CD4-positive, alpha-beta T cell treated with Interleukin-4 for 4 hours (primary cell): ENCODE measurements at places on chromosomes 2 and 18.
A peak's percentile ranks its signal among the peaks of the same experiment; 100 is the strongest.

DNA sequence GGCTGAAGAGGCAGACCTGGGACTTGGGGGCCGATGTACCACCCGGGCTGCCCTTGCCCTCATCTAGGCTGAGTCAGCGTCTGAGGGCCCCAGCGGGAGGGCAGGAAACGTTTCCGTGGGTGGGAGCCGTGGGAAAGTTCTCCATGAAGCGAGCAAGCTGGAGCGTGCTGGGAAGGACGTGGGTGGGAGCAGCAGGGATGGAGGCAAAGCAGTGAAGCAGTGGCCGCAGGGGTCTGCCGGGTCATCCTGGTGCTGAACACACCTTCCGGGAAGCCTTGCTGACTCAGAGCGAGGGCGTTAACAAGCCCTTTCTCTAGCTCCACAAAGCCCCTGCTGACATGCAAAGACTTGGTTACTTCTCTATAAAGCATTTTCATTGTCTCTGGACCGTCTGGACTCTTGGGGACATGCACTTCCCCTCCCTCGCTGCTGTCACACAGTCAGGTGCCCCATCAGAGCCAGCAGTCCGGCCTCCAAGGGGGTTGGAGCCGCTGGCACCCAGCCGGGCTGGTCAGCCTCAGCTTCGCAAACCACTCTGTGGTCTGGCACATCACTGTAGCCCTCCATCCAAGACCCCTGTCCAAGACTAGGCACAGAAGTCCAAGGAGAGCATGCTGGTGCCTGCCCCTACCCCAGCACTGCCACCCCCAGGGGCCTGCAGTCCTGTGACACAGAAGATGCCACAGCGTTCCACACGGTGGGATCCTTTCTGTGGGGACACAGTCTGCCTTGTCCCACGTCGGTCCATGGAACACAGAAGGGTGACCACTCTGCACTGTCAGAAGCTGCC is 115.1 kb upstream of the GPC1 start:
- no peak for DNase-seq

DNA sequence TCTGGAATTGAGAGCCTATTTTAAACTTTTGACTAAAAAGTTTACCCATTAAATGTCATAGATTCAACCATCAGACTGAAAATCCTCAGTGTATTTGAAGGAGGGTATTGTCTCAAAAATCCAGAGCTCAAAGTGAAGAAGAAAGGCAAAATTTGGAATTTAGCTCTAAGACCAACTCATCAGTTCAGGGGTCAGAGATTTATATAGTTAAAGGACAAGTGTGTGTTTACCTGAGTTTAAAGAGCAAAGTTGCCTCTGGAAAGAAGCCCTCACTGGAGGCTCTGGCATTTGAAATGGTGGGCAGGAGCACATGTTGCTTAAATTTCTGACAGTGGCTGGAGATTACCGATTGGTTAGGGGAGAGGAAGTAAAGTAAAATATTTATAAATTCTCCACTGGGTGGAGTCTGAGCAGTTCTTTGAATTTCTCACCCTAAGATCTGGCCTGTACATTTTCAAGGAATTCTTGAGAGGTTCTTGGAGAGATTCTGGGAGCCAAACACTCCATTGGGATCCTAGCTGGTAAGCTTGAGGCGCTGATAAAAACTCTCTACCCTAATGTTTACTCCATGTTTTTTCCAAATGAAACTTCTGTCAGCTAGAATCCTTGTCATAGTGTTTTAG is at the start of gene KYNU:
Gene KYNU (plus strand): TSS at position 449 of the 623 bp plus-strand sequence. CDS start 7,704 bp downstream, outside the sequence.
- DNase-seq, result no peak

- DNase-seq, result no peak
These were observed 782.8 kb downstream of the PLCL1 start for GRCh38 chr2:198587240-198587639.

DNA sequence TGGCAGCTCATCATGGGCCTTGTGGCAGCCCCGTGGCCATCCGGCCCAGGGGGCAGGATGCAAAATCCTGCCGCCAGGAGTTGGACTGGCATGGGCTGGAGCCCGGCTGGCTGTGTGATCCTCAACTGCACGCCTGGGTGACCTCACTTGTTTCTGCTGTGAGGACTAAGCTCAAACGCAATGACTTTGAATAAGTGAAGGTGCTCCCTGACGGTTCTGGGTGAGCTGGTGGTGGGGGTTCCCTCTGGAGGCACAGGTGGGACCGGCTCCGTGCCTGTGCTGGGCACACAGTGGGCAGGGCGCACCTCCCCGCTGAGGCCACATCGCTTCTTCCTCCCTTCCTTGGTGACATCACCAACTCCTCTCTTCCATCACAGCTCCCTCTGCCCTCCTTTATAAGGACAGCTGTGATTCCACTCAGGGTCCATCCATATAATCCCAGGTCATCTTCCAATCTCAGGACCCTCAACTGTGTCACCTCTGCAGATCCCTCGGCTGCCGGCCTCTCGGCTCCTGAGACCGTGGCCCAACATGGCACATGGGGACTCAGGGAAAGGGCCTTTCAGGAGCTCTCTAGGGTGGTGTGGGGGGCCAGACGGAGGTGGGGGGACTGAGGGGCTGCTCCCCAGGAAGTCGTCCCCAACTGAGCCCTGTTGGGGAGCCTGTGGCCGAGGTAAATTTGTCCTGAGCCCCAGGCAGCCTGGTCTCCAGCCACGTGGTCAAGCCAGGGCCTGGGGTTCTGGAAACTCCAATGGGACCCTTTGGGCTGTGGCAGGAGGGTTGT is 75.5 kb upstream of the ODC1 start:
- no peak for DNase-seq

- DNase-seq, result peak; percentile 6
These were observed 63.1 kb downstream of the FECH start for GRCh38 chr18:57523171-57523956.

GRCh38 chr2:25808006-25808383 is 70.3 kb downstream of the ASXL2 start:
- DNase-seq, result no peak

DNA sequence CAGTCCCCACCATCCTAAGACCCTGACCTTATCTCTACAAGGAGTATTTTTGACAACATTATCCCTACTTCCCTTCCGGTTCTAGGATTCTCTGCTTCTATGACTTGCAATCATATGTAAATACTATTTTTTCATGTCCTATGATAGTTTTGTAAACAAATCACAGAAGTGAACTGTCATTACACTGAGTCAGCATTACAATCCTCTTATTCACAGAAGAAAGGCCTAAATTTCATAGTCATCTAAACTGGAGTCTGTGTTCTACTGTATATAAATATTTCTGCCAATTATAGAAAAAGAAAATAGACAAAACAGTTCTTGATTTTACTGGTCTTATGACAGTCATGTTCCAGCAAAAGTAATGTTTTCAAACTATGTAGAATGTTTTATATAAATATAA is 265.1 kb downstream of the NCKAP5 start:
- DNase-seq, result no peak

DNA sequence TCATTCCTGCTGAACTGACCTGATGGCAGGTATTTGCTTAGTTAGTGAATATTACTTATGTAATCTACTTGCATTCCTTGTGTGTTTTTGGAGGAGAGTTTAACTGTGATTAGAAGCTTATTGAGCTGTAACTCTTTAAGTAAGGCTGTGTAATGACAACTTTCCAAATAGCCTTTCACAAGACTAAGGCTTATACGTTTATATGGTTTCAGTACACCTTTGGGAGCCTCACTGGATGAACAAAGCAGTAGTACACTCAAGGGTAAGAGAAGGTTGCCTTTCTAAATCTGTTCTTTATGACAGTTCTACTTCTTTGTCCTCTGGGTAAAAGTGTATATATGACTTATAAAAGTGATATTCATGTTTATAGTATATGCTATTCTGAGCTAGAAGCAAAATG is 4.3 kb downstream of the ITPRID2 start:
- DNase-seq, result no peak

DNA sequence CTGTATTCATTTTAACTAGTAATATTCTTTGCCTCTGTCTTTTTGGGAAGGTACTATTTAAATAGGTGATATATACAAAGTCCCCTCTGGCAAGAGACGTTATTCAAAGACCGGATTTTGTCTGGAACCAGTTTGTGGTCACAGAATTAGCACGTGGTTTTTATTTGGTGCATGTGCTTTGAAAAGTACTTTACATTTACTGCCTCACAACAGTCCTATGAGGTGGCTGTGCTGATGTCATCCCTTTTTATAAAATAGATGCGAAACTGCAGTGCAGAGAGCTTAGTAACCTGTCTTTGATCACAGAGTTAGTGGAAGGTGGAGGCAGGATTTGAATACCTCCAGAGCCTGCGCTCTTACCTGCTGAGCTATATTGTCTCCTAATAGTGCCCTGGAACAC is 4.0 kb downstream of the LPIN1 start:
- peak; percentile 88 for DNase-seq

DNA sequence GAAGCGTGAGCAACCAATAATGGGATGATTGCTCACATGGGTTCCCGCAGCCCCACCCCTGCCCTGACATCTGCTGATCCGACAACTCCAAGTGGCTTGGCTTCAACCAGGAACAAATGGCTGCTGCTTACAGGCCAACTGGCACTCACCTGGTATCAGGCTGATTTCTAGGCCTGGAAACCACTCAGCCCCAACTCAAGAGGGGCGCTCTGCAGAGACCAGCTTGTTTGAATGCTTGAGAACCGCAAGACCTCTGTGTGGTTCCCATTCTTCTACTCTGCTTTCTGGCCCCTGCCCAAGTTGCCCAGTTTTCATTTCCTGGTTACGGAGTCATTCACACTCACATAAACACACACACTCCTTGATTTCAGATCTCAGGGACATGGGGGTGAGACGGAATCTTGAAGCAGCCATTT is 52.0 kb downstream of the TNP1 start:
- no peak for DNase-seq
